ENCODE measurements at places on chromosomes 13 and 19.

- DNase-seq, result no peak
Observed at GRCh38 chr13:30831515-30831914, 74.6 kb upstream of the MEDAG start.

DNA sequence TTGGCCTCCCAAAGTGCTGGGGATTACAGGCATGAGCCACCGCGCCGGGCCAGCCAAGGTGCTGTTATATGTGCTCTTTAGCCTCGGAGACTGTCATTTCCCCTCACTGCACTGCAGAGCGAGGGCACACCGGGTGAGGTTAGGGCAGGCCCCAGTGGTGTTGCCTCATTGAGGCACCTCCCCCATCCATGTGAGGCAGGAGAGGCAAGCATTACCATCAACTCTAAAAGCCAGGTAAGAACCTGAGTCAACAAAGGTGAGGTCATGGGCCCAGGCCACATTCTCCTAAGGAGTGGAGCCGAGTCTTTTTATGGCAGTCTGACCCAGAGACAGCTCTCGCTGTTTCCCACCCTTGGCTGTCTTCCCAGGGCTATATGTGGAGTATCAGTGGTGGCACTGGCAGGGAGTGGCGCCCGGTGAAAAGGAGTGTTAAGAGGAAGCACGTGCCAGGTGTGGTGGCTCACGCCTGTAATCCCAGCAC is 10.9 kb downstream of the B3GNT8 start:
- DNase-seq, result no peak

GRCh38 chr19:17893766-17894165 is 22.0 kb downstream of the SLC5A5 start:
- DNase-seq, result no peak

DNA sequence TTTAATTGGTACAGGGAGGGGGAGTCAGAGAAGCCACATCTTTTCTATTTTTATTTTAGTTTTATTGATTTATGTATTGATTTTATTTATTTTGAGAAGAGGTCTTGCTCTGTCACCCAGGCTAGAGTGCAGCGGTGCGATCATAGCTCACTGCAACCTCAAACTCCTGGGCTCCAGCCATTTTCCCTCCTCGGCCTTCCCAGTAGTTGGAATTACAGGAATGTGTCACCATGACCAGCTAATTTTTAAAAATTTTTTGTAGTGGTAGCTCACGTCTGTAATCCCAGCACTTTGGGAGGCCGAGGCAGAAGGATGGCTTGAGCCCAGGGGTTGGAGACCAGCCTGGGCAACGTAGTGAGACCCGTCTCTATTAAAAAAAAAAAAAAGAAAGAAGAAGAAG is 4.1 kb downstream of the IL27RA start:
- no peak for DNase-seq

GRCh38 chr13:66532845-66533244 is 697.3 kb downstream of the PCDH9 start:
- no peak for DNase-seq
